Muscle of leg (tissue), 16 donors: ENCODE measurements at places on chromosomes 7 and 10. TPM values are rescaled to one million over a fixed set of nuclear protein-coding genes. Genes with fewer than 3 reads are reported as not detected.

DNA sequence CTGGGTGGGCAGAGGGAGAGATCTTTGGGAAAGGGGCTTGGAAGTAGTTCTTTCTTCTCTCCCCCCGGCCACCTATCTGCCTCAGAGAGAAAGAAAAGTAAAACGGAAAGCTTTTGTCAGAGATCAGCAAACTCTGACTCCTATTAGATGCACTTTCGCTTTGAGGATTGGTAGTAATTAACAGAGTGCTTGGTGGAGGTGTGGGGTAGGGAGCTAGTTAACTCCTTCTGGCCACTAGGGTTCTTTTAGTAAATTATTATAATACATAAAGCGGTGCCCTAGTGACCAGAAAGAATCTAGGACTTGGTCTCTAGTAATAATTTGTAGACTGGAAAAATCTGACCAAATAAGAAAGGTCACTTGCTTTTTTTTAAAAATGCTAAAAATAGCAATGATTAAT, 54.6 kb downstream of the CPVL start:
- no peaks in the 10 kb centered on the region for H3K36me3 ChIP-seq
- DNase-seq, result peak; percentile 39
- H3K4me1 ChIP-seq, result peaks cover 22% of the 10 kb centered on the region
- H3K27me3 ChIP-seq, result no peaks in the 10 kb centered on the region

DNA sequence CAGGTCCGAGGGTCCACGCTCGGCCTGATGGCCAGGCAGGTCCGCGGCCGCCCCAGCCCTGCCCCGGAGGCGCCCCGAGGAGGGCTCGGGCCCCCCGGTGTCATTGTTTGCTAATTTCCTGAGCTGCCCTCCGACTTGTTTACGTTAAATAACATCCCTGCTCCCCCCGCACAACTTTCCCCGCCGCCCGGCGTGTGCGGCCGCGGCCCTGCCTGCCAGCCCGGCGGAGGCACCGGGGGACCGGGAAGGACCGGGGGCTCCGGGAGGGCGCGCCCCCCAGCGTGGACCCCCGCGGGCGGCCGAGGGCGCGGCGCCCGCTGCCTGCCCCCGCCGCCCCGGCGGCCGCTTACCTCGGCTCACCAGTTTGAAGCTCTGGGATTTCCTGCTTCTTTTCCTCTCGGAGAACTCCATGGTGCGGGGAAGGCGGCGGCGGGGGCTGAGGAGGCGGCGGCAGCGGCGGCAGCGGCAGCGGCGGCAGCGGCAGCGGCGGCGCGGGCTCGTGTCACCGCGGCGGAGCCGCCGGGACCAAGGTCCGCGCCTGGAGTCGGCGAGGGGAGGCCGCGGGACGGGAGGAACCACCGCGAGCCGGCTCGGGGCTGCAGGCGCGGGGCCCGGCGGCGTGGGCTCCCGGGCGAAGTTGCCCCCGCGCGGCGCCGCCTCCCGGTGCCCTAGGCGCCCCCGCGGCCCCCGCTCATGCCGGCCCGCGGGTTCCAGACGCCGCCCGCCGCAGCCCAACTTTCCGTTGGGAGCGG, 515 bp downstream of the BEND7 start:
- H3K27ac ChIP-seq, result no peak overlapping the region
- peaks cover 2% of the 10 kb centered on the region for H3K36me3 ChIP-seq
- peaks cover 14% of the 10 kb centered on the region for H3K27me3 ChIP-seq
- peaks cover 7% of the 10 kb centered on the region for H3K4me1 ChIP-seq
- DNase-seq, result peak; percentile 30

DNA sequence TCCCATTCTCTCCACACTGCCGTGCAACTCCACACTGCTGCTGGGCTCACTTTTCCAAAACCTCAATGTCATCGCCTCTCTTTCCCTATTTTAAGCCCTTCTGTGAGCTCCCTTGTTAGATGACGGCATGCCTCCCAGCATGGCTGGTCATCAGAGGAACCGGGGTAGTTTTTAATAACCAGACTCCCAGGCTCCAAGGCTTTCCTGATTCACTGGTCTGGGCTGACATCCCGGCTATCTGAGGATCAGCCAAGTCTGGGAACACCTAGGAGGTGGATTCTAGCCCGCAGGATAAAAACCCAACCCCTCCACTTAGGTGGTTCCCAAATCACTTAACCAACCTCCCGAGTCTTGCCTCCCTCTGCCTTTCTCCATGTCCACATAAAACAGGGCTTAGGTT, 295.4 kb upstream of the FZD8 start:
- no peak overlapping the region for H3K4me3 ChIP-seq
- DNase-seq, result peak; percentile 68

- H3K4me1 ChIP-seq, result peaks cover 8% of the 10 kb centered on the region
- H3K4me3 ChIP-seq, result peak overlapping the region; percentile 48
- no peaks in the 10 kb centered on the region for H3K36me3 ChIP-seq
- peaks cover 21% of the 10 kb centered on the region for H3K27me3 ChIP-seq
Measured at GRCh38 chr7:8260871-8261694, 884 bp downstream of the ICA1 start.

DNA sequence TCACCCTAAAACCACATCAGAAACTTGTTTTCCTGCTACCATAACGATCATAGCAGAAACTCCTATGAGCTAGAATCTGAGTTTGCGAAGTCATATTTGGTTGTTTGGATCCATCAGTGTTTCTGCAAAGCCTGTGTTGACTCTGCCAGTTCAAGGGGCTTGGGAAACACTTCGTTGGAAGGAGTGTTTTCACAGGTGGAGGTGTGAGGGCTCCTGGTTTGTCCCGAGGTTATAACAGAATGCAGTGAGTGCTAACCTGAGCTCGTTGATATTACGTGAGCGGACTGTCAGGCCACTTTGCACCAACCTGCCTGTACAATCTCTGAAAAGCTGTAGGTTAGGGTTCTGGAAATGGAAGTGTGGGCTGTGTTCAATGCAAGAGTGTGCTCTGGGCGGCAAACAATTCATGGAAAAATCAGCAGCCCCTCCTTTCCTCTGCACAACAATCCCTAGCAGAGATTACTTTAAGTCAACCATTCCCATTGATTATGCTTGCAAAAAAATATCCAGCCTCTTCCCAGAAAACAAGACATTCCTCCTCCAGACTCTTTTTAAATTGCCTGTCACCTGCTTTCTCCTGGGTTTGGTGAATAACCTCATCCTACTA, 622.0 kb downstream of the TYW1 start:
- H3K27ac ChIP-seq, result peak overlapping the region; percentile 51
- peaks cover 23% of the 10 kb centered on the region for H3K27me3 ChIP-seq
- DNase-seq, result no peak

GRCh38 chr7:40200791-40201190, 66.0 kb downstream of the SUGCT start:
- H3K27me3 ChIP-seq, result no peaks in the 10 kb centered on the region
- H3K4me1 ChIP-seq, result peaks cover 2% of the 10 kb centered on the region
- H3K4me3 ChIP-seq, result no peak overlapping the region
- H3K27ac ChIP-seq, result peak overlapping the region; percentile 75
- DNase-seq, result peak; percentile 92

DNA sequence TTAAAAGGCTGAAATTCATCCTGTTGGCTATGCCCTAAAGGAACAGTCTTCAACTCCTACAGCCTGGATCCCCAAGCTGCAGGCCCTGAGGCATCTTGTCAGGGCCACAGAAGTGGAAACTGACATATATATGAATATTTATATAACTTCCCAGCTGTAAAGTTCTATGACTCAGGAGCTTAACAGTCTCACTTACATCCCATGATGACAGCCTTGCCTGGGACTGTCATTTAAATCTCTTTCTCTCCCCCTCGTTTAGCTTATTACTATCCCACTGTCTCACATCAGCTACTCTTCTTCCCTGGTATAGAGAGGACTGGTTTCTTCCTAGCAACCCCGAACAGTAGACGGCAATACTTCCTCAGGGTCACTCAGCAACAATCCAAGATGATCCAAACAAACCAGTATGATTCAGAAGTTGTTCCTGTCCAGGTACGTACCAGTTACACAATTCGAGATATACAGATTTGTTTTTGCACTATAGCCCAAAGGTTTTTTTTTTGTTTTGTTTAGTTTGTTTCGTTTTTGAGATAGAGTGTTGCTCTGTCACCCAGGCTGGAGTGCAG, 22.7 kb downstream of the KIAA1549 start:
- no peaks in the 10 kb centered on the region for H3K27me3 ChIP-seq
- no peak overlapping the region for H3K4me3 ChIP-seq
- no peak for DNase-seq
- no peak overlapping the region for H3K27ac ChIP-seq
- no peaks in the 10 kb centered on the region for H3K36me3 ChIP-seq

DNA sequence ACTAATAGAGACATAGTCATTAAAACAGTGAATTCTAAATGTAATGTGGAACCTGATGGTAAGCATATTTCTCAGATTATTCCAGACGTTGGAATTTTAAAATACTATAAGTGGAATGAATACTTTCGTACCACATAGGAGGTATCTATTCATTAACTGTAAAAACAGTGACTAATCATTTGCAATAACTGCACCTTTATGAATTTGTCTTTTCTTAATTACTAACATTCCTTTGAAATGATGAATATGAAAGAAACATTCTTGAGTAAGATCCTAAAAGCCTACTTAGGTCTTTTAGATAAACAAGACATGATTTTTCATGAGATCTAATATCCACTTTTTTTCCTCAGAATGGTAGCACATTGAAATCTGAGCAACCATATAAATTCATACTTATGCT, 549.0 kb upstream of the LRRN3 start:
- no peak overlapping the region for H3K4me3 ChIP-seq
- H3K27ac ChIP-seq, result no peak overlapping the region
- H3K36me3 ChIP-seq, result no peaks in the 10 kb centered on the region
- no peak for DNase-seq
- H3K27me3 ChIP-seq, result no peaks in the 10 kb centered on the region

DNA sequence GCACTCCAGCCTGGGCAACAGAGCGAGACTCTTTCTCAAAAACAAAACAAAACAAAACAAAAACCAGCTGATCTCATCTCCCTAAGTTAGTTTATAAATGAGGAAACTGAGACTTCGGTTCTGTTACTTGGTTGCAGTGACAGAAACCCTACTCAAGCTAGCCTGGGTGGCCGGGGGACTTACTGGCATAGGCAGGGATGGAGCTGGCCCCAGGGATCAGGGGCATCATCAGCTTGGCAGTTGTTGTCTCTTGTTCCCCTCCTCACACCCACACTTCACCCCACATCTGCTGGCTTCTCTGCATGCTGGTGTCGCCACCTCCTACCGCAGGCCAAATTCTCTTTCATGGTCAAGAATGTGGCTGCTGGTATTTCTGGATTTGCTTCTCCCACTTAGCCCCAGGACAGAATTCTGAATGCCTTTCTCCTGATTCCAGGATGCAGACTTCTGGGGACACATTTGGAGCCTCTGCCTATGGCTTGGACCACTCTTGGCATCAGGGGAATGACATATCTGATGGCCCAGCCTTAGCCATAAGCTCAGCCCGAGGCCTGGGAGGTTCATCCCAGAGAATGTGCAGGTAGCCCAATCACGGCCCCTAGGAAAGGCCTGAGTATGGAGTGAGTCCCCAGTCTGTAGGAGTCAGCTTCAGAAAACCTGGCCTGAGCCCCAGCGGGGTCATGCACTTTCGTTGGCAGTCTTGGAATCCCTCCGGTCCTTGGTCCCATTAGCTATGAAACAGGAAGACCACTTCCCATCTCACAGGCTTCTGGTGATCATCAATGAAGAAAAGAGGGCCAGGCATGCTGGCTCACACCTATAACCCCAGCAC, 41.6 kb upstream of the CTBP2 start:
- H3K36me3 ChIP-seq, result no peaks in the 10 kb centered on the region
- no peak overlapping the region for H3K4me3 ChIP-seq
- H3K27me3 ChIP-seq, result peaks cover 5% of the 10 kb centered on the region
- H3K4me1 ChIP-seq, result no peaks in the 10 kb centered on the region

- peaks cover 18% of the 10 kb centered on the region for H3K4me1 ChIP-seq
- no peak within 1 kb of the TSS for H3K27ac ChIP-seq
- H3K36me3 ChIP-seq, result no peaks in the 10 kb centered on the region
Measured at GRCh38 chr7:24283897-24284698, at the start of gene NPY. NPY (plus strand) TSS chr7:24284190; CDS start chr7:24285241, 1,051 bp downstream.

GRCh38 chr10:80755893-80756292, 218.2 kb downstream of the SH2D4B start:
- no peaks in the 10 kb centered on the region for H3K4me1 ChIP-seq
- H3K4me3 ChIP-seq, result no peak overlapping the region
- no peaks in the 10 kb centered on the region for H3K27me3 ChIP-seq
- no peak overlapping the region for H3K27ac ChIP-seq
- no peaks in the 10 kb centered on the region for H3K36me3 ChIP-seq

- no peak for DNase-seq
- no peaks in the 10 kb centered on the region for H3K4me1 ChIP-seq
- H3K27me3 ChIP-seq, result no peaks in the 10 kb centered on the region
- peaks cover 49% of the 10 kb centered on the region for H3K36me3 ChIP-seq
- no peak overlapping the region for H3K27ac ChIP-seq
Measured at GRCh38 chr10:248307-248706, 113.1 kb downstream of the ZMYND11 start.

DNA sequence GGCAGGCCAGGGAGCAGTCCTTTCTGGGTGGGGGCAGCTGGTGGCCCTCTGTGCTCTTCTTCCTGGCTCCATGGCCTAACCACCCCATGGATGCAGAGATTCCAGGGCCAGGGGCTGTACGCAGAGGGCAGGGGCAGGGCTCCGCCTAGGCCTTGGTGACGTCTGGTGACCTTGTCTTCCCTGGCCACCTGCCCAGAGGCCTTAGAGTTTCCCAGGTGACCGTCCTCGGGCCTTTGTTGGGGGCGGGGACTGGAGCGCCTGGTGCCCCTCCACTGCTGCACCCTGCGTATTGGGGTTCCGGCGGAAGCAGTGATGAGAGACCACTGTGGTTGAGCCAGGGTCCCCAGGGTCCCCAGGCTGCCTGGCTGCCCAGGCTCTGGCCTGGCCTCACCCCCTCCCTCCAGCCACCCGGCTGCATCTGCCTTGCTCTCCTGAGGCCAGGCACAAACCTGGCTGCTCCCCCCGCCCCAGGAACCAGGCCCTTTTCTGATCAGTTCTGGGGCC, 10.3 kb downstream of the PWWP2B start:
- H3K36me3 ChIP-seq, result peaks cover 22% of the 10 kb centered on the region
- no peaks in the 10 kb centered on the region for H3K27me3 ChIP-seq
- H3K27ac ChIP-seq, result peak overlapping the region; percentile 37
- peaks cover 53% of the 10 kb centered on the region for H3K4me1 ChIP-seq

- H3K36me3 ChIP-seq, result no peaks in the 10 kb centered on the region
- H3K4me3 ChIP-seq, result no peak overlapping the region
- H3K27ac ChIP-seq, result no peak overlapping the region
- peaks cover 9% of the 10 kb centered on the region for H3K4me1 ChIP-seq
Measured at GRCh38 chr7:141366091-141366621, 185.1 kb upstream of the AGK start.

GRCh38 chr10:96441987-96442643, 71.6 kb downstream of the TLL2 start:
- H3K4me3 ChIP-seq, result no peak overlapping the region
- no peak overlapping the region for H3K27ac ChIP-seq
- no peaks in the 10 kb centered on the region for H3K36me3 ChIP-seq
- H3K4me1 ChIP-seq, result peaks cover 20% of the 10 kb centered on the region
- peaks cover 12% of the 10 kb centered on the region for H3K27me3 ChIP-seq

DNA sequence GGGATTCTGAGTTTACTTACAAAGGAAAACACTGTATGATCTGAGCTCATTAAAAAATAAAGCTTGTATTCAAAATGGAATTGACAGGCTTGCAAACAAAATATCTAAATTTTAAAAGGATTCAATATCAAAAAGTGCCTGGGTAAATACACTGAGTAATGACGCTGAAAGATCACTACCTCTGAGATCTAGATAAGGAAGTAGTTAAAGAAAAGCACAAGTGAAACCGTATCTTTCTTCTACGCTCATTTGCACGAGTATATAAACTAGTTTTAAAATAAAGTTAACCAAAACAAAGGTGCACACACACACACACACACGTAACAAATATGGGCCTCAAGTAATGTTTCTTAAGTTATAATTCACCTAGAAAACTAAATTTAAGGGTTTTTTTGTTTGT, 93.4 kb downstream of the SNX13 start:
- no peaks in the 10 kb centered on the region for H3K27me3 ChIP-seq
- DNase-seq, result no peak
- no peak overlapping the region for H3K4me3 ChIP-seq
- H3K27ac ChIP-seq, result no peak overlapping the region
- no peaks in the 10 kb centered on the region for H3K4me1 ChIP-seq

FBH1 gene
- polyA plus RNA-seq, result 53.5 TPM

HOXA13 gene
- 0.45 TPM for polyA plus RNA-seq

FAM237B gene
- polyA plus RNA-seq, result not detected

SNX8 gene
- 24.4 TPM for polyA plus RNA-seq

MYPN gene
- 63.3 TPM for polyA plus RNA-seq
